Activated CD8-positive, alpha-beta T cell treated with anti-CD3 and anti-CD28 coated beads for 36 hours (primary cell): ENCODE measurements at places on chromosomes 13 and 19. TPM values are rescaled to one million over a fixed set of nuclear protein-coding genes. Genes with fewer than 3 reads are reported as not detected.

The PDX1 gene
- not detected for total RNA-seq

DNA sequence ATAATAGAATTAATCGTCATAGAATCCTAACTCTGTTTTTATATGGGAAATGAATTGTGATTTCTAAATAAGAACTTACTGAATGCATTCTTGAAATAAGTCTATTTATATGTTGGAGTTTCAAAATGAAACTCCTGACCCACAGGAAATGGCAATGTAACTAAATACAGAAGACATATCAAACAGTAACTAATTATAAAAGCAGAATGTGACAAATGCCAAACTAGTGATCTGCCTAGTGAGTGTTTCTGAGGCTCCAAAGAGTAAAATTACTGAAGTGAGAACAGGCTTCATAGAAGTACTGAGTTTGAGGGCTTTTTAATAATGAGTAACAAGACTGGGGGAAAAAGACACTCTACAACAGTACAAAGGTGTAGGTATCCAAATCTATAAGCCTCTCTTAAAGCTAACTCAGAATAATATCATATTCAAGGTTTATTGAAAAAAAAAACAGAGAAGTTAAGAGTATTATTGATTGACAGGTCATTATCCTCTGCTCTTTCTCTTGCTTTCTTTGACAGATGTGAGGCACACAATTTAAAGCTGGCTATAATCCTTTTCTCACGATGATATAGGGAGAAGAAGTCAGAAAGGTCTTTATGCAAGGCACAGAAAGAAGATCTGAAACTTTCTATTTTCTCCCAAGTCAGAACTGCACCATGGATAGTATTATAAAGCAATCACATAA, 17.4 kb upstream of the ATXN8OS start:
- DNase-seq: no peak

DNA sequence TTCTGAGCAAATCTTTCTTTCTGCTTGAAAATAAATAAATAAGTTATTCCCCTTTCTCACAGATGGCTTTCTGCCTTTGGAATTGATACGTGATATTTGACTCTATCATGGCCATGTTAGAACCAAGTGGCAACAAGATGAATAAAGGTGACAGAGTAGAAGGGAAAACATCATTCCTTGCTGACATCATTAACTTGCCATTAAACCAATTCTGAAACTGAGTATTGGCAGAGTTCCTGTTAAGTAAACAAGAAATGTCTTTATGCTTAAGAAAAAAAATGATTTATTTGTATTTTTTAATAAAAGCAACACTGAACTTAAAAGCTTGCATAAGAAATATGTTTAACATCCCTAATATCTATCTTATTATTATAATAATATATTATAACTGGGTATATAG, 828.1 kb downstream of the PCDH9 start:
- no peak for DNase-seq

DNA sequence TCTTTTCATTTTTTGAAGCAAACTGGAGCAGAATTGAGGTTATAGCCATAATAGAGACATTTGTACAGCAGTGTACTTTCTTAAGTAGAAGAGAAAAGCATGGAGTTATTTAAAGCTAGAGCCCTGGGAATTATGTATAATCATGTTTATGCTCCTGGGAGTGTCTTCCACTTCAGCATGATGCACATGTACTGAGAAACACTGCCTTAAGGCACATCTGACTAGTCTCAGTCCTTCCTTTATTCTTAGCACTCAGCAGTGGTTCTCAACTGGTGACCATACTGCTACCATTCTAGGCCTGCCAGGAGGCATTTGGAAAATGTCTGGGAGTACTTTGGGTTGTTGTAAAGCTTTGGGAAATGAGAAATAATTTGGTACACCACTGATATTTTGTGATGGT, 45.8 kb downstream of the VWA8 start:
- DNase-seq: no peak

- no peak for DNase-seq
These were observed 5.3 kb downstream of the GPC6 start for GRCh38 chr13:93231867-93232266.

DNA sequence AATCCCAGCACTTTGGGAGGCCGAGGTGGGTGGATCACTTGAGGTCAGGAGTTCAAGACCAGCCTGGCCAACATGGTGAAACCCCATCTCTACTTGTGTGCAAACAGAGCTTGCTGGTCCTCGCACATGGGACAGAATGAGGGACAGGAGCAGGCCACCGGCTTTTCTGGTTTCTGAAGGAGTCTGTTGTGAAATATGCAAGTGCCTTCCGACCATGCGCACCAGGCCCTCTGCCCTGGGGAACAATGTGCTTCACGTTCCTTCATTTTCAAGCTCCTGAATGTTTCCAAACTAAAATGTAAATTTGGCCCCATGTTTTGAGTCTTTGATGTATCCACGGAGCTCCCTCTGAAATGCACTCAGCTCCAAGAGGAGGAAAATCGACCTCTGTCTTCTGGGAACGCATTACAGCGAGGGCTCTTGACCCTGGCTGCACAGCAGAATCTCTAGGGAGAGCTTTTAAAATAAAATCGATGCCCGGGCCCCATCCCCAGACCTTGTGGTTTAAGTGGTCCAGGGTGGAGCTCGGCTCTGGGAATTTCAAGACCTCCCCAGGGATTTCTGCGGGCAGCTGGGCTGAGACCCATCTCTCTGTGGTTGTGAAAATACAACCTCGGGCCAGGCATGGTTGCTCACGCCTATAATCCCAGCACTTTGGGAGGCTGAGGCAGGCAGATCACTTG, 9.3 kb upstream of the ACP4 start:
- no peak for DNase-seq

GRCh38 chr13:107091428-107091827, 523.5 kb upstream of the ARGLU1 start:
- DNase-seq: no peak

DNA sequence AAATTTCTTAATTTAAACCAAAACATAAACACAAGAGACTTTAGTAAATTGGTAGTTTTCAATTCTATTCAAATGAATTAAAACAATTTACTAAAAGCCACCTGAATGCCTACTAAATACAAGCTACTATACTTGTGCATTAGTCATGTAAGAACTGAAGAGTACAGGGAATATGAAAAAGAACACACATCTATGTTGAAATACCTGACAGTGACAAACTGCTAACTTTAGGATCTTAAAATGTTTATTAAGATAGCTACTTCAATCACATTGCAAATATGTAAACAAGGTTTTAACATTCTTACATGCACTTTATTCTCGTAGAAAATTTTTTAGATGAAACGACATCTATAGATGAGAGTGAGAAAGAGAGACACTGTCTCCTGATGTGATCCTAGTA, 4.1 kb downstream of the SPRYD7 start:
- no peak for DNase-seq

DNA sequence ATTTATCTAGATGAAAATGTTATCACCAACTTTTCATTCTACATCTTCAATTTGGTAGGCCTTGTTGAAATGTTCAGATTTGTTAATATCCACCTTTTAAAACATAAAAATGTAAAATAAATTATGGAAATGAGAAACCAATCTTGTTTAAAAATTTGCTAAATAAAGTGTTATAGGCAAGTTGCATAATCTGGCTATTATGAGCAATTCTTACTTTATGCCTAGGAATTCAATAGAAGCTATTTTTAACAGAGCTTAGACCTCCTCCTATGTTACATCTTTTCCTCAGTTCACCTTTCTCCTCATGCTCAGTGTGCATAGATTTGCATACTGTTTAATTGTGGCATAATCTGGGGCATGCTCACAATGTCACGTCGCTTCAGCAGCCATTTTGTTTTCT, 87.9 kb upstream of the POSTN start:
- DNase-seq: no peak

DNA sequence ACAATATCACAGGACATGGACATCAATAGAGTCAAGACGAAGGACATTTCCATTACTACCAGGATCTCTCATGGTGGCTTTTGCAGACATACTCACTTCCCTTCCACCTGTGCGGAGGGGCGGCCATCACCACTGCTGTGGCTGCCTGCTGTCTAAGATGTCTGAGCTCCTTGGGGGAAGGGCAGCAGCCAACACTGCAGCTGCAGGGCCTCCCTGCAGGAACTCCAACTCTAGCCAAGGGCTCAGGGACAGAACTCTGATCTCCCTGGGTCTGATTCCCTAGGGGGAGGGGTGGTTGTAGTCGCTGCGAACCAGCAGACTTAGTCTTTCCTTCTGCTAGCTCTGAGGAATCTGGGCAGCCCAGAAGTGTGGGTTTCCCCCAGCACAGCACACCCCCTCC, 78.9 kb upstream of the ANKRD10 start:
- DNase-seq: no peak
